ENCODE measurements at places on chromosomes 1 and 21.

DNA sequence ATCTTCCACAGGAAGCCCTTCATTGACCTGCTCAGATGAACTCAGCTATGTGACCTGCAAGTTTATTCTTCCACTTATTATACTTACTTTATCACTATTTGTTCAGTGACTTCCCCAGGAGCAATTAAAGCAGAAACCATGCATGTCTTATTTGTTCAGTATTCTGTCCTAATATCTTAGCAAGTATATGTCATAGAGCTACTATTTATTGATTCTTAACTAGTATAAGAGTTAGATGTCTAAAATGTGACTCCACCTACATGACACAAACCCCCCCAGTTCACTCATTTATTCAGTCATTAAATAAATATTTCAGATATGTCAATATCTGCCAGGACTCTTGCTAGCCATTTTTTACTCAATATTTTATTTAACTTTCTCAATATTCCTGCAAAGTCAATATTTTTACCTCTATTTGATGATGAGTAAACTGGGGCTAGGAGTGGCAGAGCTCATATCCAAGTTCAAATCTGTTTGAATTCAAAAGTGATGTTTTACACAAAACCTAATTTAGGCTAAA lies 469.0 kb upstream of the USP24 start:
- peaks cover 7% of the 10 kb centered on the region for H3K4me1 ChIP-seq
- H3K27me3 ChIP-seq, result peaks cover 16% of the 10 kb centered on the region
- H3K36me3 ChIP-seq, result no peaks in the 10 kb centered on the region

DNA sequence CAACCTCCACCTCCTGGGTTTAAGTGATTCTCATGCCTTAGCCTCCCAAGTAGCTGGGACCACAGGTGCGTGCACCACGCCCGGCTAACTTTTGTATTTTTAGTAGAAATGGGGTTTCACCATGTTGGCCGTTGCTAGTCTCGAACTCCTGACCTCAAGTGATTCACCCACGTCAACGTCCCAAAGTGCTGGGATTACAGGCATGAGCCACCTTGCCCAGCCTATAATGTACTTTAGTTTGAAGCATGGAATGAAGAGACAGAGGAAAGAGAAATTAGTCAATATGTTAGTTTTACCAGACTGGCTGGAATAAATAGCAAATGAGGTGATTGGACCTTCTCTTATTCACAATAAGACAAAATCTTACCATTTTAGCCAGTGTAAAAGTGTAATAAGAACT lies 89.0 kb downstream of the GTF2B start:
- peaks cover 7% of the 10 kb centered on the region for H3K4me1 ChIP-seq
- no peaks in the 10 kb centered on the region for H3K27me3 ChIP-seq
- H3K36me3 ChIP-seq, result peaks cover 77% of the 10 kb centered on the region
- H3K27ac ChIP-seq, result peak overlapping the region; percentile 94
- H3K4me3 ChIP-seq, result no peak overlapping the region

GRCh38 chr1:198667807-198668206 lies 29.0 kb downstream of the PTPRC start:
- H3K27me3 ChIP-seq, result no peaks in the 10 kb centered on the region
- H3K4me3 ChIP-seq, result no peak overlapping the region
- no peak for DNase-seq
- H3K4me1 ChIP-seq, result peaks cover 19% of the 10 kb centered on the region
- no peak overlapping the region for H3K27ac ChIP-seq

- peaks cover 4% of the 10 kb centered on the region for H3K27me3 ChIP-seq
- H3K27ac ChIP-seq, result peak overlapping the region; percentile 17
- DNase-seq, result no peak
- peaks cover 7% of the 10 kb centered on the region for H3K4me1 ChIP-seq
Measured at GRCh38 chr1:182725259-182726255, 41.2 kb upstream of the RGS8 start.

DNA sequence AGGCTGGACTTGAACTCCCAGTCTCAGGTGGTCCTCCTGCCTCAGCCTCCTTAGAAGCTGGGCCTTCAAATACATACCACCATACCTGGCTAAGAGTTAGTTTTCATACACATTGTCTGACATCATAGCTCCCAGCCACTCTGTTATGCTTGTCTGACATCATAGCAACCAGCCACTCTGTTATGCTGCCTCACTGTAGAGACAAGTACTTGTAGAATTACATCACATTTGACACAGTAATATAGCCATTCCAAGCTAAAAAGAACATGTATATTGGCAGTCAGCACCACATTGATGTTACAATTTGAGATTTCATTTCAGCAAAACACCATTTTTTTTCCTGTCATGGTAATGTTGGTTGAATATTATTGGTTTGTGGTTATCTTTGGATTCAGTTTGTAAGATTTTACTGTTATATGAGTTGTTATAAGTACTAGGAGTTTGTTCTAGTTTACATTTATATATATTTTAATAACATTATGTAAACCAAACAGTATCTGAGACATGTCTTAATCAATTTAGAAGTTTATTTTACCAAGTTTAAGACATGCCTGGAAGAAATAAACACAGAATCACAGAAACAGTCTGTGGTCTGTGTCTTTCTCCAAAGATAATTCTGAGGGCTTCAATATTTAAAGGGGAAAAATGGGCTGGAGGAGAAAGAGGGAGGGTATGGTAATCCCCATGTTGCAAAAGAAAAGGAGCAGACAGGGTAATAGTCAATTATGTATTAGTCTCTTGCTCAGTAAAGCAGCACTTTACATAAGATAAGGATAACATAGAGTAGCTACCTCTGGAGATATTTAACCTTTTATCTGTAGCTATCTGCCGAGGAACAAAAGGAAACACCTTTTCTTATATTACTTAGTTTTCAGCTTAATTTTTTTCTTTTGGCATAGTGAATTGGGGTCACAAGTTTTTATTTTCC lies 43.0 kb downstream of the XPR1 start:
- DNase-seq, result no peak
- H3K4me3 ChIP-seq, result no peak overlapping the region
- H3K27ac ChIP-seq, result peak overlapping the region; percentile 10
- H3K36me3 ChIP-seq, result peaks cover 39% of the 10 kb centered on the region
- H3K27me3 ChIP-seq, result no peaks in the 10 kb centered on the region

DNA sequence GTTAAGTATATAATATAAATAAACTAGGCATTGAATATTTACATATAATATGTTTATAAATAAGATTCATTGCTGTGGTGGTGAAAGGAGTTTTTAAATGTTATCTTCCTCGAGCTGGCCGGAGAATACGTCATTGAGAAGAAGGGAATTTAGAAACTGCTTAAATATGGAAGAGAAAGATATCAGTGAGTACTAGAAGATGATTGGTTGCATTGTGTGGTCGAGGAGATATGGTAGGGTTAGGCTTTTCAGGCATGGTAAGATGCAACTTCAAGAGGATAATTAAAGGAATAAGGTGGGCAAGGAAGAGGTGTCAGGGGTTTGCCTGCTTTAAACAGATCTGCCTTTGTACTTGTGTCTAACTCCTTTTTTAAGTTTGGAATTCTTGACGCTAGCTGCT lies 73.5 kb downstream of the RPS6KC1 start:
- H3K27ac ChIP-seq, result no peak overlapping the region
- peaks cover 9% of the 10 kb centered on the region for H3K36me3 ChIP-seq
- DNase-seq, result no peak
- no peaks in the 10 kb centered on the region for H3K27me3 ChIP-seq
- H3K4me3 ChIP-seq, result no peak overlapping the region

GRCh38 chr1:67019600-67020136 lies 34.3 kb downstream of the SLC35D1 start:
- H3K4me1 ChIP-seq, result peaks cover 28% of the 10 kb centered on the region
- no peak for DNase-seq
- H3K36me3 ChIP-seq, result peaks cover 33% of the 10 kb centered on the region
- peak overlapping the region; percentile 93 for H3K27ac ChIP-seq
- no peak overlapping the region for H3K4me3 ChIP-seq
- H3K27me3 ChIP-seq, result no peaks in the 10 kb centered on the region

GRCh38 chr1:228344631-228345072 lies 62.0 kb downstream of the TRIM11 start:
- H3K4me1 ChIP-seq, result peaks cover 10% of the 10 kb centered on the region
- peak; percentile 0 for DNase-seq
- peaks cover 7% of the 10 kb centered on the region for H3K27me3 ChIP-seq
- H3K27ac ChIP-seq, result no peak overlapping the region
- H3K36me3 ChIP-seq, result peaks cover 30% of the 10 kb centered on the region

DNA sequence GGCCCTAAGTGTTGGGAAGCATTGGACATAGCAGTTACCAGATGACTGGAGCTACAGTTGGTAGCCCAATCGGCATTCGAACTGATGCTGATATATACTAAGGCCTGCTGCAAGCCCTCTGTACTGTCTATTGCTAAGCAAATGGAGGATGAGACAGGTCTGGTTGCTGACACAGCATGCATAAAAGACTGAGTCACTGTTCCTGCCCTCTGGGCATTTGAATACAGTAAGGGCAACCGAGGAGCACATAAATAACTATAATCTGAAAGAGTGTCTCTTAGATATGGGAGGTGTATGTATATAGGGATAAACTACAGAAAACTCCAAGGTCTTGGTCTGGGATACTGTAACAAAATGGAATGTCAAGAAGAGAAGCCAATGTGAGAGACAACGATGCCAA lies 16.8 kb upstream of the MARK1 start:
- DNase-seq, result no peak
- peaks cover 4% of the 10 kb centered on the region for H3K27me3 ChIP-seq
- no peaks in the 10 kb centered on the region for H3K4me1 ChIP-seq
- H3K27ac ChIP-seq, result no peak overlapping the region

GRCh38 chr1:233364695-233365539 lies 37.4 kb downstream of the MAP3K21 start:
- H3K27ac ChIP-seq, result no peak overlapping the region
- peaks cover 19% of the 10 kb centered on the region for H3K4me1 ChIP-seq
- peaks cover 3% of the 10 kb centered on the region for H3K27me3 ChIP-seq

DNA sequence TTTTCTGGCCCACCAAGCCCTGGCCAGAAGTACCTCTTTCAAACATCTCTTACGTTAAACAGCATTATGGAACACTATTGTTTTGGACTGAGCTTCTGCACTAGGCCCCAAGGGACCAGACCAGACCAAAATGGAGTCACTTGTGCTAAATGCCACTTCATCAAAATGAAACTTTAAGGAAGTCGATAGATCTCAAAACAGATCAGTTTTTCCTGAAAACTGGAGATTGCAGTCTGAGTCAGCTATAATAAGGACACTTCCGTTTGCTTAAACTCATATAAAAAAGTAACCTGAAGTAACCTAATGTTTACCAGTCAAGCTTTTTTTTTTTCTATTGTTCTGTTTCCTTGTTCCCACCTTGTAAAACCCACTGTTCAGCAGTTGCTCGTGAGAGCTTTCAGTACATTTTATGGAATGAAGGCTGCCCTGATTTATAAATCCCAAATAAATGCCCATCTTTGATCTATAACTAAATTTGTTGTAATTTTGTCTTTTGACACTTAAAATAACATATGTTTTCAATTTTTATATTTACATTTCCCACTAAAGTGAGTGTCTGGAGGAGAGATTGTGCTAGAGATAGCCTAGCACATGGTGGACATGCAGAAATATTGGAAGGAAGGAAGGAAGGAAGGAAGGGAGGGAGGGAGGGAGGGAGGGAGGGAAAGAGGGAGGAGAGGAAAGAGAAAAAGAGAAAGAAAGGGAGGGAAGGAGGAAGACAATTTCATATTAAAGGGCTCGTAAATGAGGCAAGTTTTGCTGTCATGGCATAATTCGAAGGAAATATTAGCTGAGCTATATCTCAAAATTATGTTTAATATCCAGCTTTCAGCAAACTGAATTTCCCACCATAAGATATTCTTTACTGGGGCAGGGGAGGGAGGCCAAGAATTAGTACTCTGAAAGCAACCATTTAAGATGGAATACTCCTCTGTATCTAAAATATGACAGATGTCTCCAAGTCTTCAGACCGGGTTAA lies 77.0 kb upstream of the CXADR start:
- H3K4me3 ChIP-seq, result no peak overlapping the region
- peak overlapping the region; percentile 97 for H3K27ac ChIP-seq
- no peaks in the 10 kb centered on the region for H3K36me3 ChIP-seq
- no peaks in the 10 kb centered on the region for H3K27me3 ChIP-seq
- no peak for DNase-seq

GRCh38 chr1:235941876-235942624 lies 75.3 kb upstream of the LYST start:
- no peak overlapping the region for H3K27ac ChIP-seq
- no peaks in the 10 kb centered on the region for H3K36me3 ChIP-seq
- peaks cover 16% of the 10 kb centered on the region for H3K4me1 ChIP-seq
- peaks cover 7% of the 10 kb centered on the region for H3K27me3 ChIP-seq
- DNase-seq, result no peak

DNA sequence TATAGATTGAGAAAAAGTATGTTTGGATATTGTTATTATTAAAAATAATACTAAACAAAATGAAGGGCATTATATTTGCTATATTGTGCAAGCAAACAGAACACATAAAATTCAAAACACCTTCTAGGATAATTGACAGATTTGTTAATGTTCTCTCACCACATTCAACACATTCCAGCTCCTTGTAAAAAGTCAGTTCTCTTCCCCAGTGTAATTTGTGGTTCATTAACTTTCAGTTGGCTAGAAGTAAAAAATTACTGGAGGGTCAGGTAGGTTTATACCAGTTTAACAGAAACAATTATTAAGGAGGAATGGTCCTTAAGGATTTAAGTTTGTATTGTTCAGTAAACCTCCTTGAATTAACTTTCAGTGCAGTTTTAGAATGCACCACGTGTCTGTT lies 1235.3 kb upstream of the ADGRL2 start:
- peaks cover 7% of the 10 kb centered on the region for H3K4me1 ChIP-seq
- no peak overlapping the region for H3K4me3 ChIP-seq
- DNase-seq, result no peak
- H3K36me3 ChIP-seq, result no peaks in the 10 kb centered on the region
- H3K27me3 ChIP-seq, result no peaks in the 10 kb centered on the region

- H3K36me3 ChIP-seq, result no peaks in the 10 kb centered on the region
- DNase-seq, result peak; percentile 83
- peaks cover 77% of the 10 kb centered on the region for H3K27me3 ChIP-seq
Measured at GRCh38 chr1:17239420-17239819, 9.5 kb upstream of the PADI3 start.

DNA sequence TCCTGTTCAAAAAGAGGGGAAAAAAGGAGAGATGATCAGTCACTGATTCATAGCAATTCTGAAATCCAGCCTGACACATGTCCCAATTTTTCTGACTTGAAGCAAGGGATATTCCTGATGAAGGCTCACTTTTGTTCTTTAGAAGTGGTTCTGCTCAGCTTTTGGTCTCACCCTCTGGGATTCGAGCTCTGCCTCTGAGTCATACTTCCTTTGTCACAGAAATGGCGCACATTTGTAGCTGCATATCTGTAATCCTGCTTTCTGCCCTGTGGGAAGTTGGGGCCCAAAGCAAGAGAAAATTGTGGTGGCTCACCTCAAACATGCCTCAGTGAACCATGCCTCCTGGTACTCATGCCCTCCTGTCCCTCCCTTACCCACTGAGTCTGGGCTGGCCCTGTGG lies 22.3 kb upstream of the FAM78B start:
- H3K27ac ChIP-seq, result no peak overlapping the region
- no peaks in the 10 kb centered on the region for H3K4me1 ChIP-seq
- H3K36me3 ChIP-seq, result no peaks in the 10 kb centered on the region
- no peak overlapping the region for H3K4me3 ChIP-seq
- H3K27me3 ChIP-seq, result peaks cover 4% of the 10 kb centered on the region

GRCh38 chr1:98188774-98189173 lies 267.9 kb upstream of the DPYD start:
- no peaks in the 10 kb centered on the region for H3K27me3 ChIP-seq
- no peaks in the 10 kb centered on the region for H3K36me3 ChIP-seq

GRCh38 chr1:27489501-27489972 lies 430 bp downstream of the WASF2 start:
- peak overlapping the region; percentile 96 for H3K4me3 ChIP-seq
- H3K36me3 ChIP-seq, result peaks cover 13% of the 10 kb centered on the region
- H3K4me1 ChIP-seq, result peaks cover 39% of the 10 kb centered on the region
- DNase-seq, result no peak
- H3K27me3 ChIP-seq, result no peaks in the 10 kb centered on the region

GRCh38 chr21:36769051-36769839 lies 70.3 kb downstream of the SIM2 start:
- peaks cover 41% of the 10 kb centered on the region for H3K4me1 ChIP-seq
- DNase-seq, result no peak
- H3K27ac ChIP-seq, result peak overlapping the region; percentile 78

All from nephron progenitor cell (in vitro differentiated cells).